Endothelial cell of umbilical vein (primary cell): ENCODE measurements at places on chromosomes 12 and 14.

- peak; percentile 55 for DNase-seq
Measured at GRCh38 chr12:23950210-23950774, 822 bp upstream of the SOX5 start.

DNA sequence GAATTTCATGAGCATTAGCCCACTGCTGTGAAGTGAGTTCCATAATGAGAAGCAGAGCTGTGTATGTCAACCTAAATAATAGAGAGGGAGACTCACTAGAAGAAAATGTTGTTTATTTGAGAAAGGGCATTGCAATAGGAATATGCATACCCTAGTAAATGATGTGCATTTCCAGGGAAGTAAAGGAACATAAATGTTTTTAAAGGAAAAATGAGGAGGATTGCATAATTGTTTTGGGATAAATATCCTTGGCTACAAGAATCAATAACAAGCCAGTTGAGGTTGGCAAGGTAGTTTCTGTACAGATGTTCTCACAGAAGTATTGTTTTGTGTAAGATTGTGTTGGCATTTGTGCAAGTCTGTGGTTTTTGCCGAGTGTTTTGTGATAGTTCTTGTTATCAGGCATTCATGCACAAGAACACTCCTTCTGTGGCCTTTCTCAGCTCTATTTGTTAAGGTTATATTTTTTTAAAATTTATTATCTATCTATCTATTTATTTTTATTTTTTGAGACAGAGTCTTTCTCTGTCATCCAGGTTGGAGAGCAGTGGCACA, 47.1 kb downstream of the EMP1 start:
- no peak for DNase-seq

- no peak for DNase-seq
Measured at GRCh38 chr12:88399811-88400210, 180.5 kb downstream of the KITLG start.

DNA sequence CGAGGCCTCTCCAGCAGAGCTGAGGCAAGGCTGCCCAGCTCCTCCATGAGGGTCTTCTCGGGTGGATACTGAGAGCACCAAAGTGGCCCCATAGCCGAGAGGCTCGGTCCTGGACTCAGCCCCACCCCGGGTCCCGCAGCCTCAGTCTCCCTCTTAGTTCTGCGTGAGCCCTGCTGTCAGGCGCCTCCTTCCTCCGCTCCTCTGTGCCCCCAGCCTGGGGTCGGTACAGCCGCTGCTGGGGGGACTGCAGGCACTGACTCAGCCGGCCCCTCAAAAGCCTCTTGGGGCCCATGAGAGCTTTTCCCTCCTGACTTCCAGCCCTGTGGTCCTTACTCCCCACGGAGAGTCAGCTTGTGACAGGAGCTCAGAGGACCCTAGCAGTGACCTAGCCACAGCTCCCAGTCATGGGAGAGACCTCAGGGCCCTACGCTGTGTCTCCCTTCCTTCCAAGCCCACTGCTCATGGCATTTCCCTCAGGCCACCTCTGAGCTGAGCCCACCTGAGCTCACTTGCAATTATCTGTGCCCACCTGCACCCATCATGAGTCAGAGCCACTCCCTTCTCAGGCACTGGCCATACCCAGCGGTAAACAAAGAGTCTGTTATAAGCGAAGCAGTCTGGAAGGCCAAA, 295.0 kb upstream of the RTL1 start:
- DNase-seq = no peak

GRCh38 chr12:128940090-128940888, 87.0 kb downstream of the GLT1D1 start:
- no peak for DNase-seq

GRCh38 chr12:10304161-10304574, 3.5 kb upstream of the KLRD1 start:
- DNase-seq = no peak

DNA sequence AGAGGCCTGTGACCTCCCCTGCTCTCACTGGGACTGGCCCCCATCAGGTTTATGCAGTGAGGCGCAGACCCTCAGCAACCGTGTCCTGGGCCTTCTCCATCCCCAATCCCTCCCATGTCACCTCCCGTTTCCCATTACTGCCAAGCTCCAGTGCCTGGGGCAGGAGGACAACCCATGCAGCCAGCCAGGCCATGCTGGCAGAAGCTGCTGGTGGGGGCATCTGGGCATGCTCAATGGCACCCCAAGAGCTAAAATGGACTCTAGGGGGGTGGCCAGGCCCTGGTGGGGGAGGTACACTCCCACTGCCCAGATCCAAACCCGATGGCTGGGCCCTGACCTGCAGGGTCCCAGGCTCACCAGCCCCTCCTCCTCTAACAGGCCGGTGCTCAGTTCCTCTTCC, 20.5 kb upstream of the GPR132 start:
- no peak for DNase-seq

- DNase-seq = no peak
Measured at GRCh38 chr12:3718100-3718499, 34.8 kb downstream of the CRACR2A start.

DNA sequence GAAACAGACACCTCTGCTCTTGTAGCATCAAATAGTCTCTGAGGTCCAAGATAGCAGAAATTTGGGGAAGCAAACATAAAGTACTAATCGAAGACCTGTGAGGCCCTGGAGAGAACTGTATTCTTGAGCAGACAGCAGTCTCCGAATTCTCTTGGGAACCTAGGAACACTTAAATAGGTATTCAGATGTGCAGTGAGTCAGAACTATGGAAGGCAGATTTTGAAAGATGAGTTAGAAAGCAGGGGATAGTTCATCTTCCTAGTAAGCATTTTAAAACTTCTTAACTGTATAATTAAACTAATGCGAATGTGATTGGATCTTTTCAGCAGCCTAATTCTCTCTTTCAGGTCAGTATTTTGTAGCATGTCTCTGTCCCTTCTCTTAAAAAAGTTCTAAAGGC, 30.6 kb downstream of the NAA30 start:
- no peak for DNase-seq

DNA sequence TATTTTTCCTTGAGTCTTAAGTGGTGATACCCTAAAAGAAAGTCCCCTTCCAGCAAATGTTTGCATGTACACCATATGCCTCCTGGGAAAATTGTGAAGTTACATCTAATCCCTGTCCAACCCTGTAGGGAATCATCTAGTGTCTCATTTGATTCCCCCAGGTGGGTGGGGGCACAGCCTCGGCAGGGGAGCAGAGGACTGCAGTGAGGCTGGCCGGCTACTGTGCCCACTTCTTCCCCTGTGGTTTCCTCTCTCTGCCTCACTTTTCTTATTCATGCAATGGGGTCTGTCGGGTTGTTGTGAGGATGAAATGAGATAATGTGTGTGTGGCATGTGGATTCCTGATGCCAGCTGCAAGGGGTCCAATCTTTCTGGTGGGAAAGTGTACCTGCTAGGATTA, 6.0 kb downstream of the PAPLN start:
- DNase-seq = no peak

- no peak for DNase-seq
Measured at GRCh38 chr12:110619534-110619953, 5.6 kb downstream of the TCTN1 start.

DNA sequence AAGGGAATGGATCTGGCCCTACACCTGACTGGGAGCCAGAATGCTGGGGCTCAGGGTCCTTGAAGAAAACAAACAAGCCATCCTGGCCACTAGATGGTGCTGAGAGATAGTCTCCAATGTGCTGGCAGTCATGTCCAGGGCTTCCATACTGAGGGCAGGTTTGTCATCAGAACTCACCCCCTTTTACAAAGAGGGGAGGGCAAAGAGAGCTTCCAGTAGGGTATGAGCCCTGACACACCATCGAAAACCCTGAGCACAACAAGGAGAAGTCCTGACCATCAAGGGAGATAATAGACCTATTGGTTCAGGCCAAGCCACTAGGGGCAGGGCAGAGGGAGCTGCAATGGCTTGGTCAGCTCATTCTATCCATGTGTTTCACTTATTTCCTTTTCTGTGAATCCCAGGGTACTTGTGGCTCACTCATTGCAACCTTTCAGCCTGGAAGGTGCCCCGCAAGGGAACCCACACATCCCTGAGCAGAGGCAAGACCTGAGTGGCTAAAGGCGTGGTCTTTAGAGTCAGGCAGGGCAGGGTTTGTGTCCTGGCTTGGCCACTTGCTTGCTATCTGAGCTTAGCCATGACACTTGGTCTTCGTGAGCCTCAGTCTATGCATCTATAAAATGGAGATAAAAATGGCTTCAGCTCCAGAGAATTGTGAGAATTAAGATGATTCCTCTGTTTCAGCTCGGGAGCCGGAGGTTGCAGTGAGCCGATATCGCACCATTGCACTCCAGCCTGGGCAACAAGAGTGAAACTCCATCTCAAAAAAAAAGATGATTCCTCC, 6.2 kb upstream of the PLEKHH1 start:
- peak; percentile 62 for DNase-seq
